ENCODE measurements at places on chromosomes 7 and 10.

- no peak for DNase-seq
These were observed 10.0 kb downstream of the HHEX start for GRCh38 chr10:92699518-92700381.

GRCh38 chr7:84207025-84207424 is 12.4 kb upstream of the SEMA3A start:
- no peak for DNase-seq

GRCh38 chr7:27192546-27193334 is 7.2 kb downstream of the HOXA13 start:
- no peak for DNase-seq

- no peak for DNase-seq
These were observed 153.2 kb downstream of the NRBF2 start for GRCh38 chr10:63286340-63286739.

- DNase-seq: peak; percentile 23
These were observed at the start of gene PIK3AP1 for GRCh38 chr10:96720422-96721206. Gene PIK3AP1 (minus strand): TSS chr10:96720514. CDS start chr10:96720394, 120 bp downstream.

- no peak for DNase-seq
These were observed 53.6 kb upstream of the NRF1 start for GRCh38 chr7:129557686-129558481.

- DNase-seq: no peak
These were observed 12.0 kb downstream of the GET4 start for GRCh38 chr7:888081-889024.

All from stimulated activated CD4-positive, alpha-beta T cell treated with anti-CD3 and anti-CD28 coated beads, Interleukin-1b, Interleukin-23, amount 100 ng/mL, for 48 hours (primary cell).